HFFc6 (cell line): ENCODE measurements at places on chromosomes 2 and 18. TPM values are rescaled to one million over a fixed set of nuclear protein-coding genes. Genes with fewer than 3 reads are reported as not detected.

GRCh38 chr2:108449410-108450130 lies 564 bp downstream of the GCC2 start:
- peaks cover 20% of the 10 kb centered on the region for H3K36me3 ChIP-seq
- peak overlapping the region; percentile 98 for H3K4me3 ChIP-seq
- DNase-seq: peak; percentile 2
- H3K4me1 ChIP-seq: peaks cover 38% of the 10 kb centered on the region
- no peaks in the 10 kb centered on the region for H3K27me3 ChIP-seq

DNA sequence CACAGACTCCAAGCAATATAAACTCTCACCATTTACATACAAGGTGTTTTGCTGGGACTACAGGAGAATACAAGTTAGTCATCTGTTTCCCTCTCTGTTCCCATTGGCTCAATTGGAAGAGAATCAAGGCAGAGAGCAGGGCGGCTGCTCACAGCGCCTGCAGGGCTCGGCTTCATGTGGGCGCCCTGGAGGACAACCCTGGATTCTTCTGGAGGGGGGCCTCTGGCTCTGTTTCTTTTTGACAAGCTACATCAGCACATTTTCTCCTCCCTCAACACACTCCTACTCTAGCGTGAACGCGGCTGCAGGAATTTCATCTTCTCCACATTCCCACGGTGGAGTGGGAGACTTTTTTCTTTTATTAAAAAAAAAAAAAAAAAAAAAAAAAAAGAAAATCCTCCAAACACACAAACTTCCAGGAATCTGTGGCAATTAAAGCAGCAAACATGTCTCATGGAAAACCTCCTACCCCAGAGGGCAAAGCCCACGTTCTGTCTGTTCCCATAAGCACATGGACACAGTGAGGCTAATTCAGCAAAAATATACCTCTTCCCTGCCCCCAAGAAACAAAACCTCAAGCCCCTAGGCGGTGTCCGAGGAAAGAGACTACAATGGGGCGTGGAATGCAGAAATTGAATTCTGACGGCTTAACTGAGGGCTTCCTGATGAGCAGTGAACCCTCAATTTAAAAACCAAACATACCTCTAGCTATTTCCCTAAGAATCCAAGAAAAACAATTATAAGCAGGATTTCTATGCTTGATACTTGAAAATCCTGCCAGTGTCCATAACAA lies 50.6 kb downstream of the PARD6G start:
- H3K36me3 ChIP-seq: no peaks in the 10 kb centered on the region
- no peak overlapping the region for H3K27ac ChIP-seq
- peaks cover 38% of the 10 kb centered on the region for H3K27me3 ChIP-seq

DNA sequence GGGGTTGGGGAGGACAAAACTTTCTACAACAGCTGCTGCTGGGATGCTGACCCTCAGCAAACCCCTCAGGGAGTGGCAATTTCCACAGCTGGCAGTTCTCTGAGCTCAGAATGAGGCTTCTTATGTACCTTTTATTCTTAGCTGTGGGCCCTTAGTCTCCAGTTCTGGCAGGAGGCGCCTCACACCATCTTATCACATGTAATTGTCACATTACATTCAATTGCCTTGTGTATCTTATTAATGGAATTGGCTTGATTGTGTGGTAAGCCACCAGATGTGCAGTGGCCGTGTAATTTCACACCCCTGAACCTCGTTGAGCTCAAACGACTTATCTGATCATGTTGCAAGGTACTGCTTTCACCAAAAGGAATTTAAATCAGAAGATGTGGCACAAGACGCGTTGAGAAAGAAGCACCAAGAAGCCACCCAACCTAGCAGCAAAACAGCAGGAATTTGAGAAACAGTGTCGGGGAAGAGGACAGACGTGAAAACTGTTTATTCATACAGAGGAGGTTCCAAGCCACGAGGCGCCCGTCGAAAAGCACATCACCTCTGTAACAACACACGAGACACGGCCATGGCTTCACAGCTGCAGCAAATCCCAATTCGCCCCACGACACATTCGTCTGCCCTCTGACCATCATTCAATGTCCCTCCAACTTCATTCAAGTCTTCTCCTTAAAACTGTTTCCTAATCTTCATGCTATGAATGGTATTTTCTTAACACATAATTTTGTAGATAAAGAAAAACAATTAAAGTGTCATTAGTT lies 53.6 kb upstream of the LPIN2 start:
- peaks cover 14% of the 10 kb centered on the region for H3K4me1 ChIP-seq
- H3K36me3 ChIP-seq: no peaks in the 10 kb centered on the region
- H3K4me3 ChIP-seq: no peak overlapping the region
- no peak overlapping the region for H3K27ac ChIP-seq

DNA sequence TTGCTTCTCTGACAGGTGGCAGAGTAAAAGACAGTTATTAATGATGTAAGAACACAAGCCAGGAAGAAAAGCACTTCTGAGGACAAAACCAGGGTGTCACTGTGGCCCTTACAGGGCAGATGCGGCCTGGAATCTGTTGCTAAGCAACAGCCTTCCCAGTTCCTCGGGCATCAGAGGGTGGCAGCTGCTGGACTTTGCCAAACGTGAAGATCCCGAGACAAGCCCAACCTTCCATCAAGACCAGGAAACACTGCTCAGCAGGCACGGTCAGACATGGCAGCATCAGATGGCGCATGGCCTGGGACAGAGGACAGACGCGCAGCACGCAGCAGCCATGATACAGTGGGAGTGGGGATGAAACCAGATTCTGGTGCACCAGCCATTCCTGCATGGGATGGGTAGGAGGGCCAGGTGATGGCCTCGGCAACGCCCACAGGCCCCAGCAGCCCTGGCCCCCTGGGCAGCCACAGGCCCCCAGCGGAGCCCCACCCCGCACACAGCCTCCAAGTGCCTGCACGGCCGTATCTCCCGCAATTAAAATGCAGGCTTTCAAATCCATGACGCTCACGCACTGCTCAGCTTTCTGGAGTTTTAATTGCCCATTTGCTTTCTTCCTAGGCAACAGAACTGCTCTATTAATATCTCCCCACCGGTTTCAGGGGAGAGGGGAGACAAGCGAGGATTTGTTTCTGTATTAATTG lies 89.0 kb downstream of the EIPR1 start:
- no peak for DNase-seq
- no peak overlapping the region for H3K27ac ChIP-seq
- H3K4me3 ChIP-seq: no peak overlapping the region

- H3K4me1 ChIP-seq: peaks cover 62% of the 10 kb centered on the region
- H3K27me3 ChIP-seq: peaks cover 2% of the 10 kb centered on the region; the same call in 1 of the 2 replicates
- no peak overlapping the region for H3K4me3 ChIP-seq
- no peak for DNase-seq
Observed at GRCh38 chr2:27074738-27075565, 3.5 kb upstream of the EMILIN1 start.

DNA sequence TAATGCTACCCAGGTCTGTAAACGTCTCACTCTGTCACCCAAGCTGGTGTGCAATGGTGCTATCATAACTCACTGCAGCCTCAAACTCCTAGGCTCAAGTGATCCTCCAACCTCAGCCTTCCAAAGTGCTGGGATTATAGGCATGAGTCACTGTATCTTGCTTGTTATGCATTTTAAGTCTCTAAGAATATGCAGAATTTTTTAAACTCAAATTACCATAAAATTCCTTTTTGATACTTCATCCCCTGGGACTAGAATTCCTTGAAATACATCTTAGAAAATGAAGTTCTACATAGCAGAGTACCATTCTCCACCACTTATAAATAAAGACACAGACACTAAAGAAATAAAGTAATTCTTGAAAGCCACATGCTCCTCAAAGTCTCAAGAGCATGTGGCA lies 30.2 kb upstream of the LRATD1 start:
- no peak overlapping the region for H3K4me3 ChIP-seq
- H3K27me3 ChIP-seq: peaks cover 2% of the 10 kb centered on the region; the same call in 1 of the 2 replicates
- H3K4me1 ChIP-seq: peaks cover 15% of the 10 kb centered on the region
- no peak for DNase-seq

GRCh38 chr2:230758566-230759480 lies 46.2 kb downstream of the CAB39 start:
- H3K4me1 ChIP-seq: peaks cover 57% of the 10 kb centered on the region
- H3K27ac ChIP-seq: peak overlapping the region; percentile 79
- H3K36me3 ChIP-seq: peaks cover 33% of the 10 kb centered on the region
- peak; percentile 88 for DNase-seq

HK2 gene
- 26.2 and 48.3 TPM in 2 replicates for total RNA-seq

SPHKAP gene
- total RNA-seq: 0.52 to 0.92 TPM (median 0.84 TPM) in 3 replicates

LDLRAD4 gene
- total RNA-seq: not detected in 2 replicates

ALPG gene
- not detected in 3 replicates for total RNA-seq

SCN2A gene
- total RNA-seq: 0.34 and 0.68 TPM in 2 replicates
